Left ventricle myocardium inferior (tissue), 1 donor: ENCODE measurements at places on chromosomes 11 and 22.

- no peak for DNase-seq
Observed at GRCh38 chr11:28625532-28625931, 517.3 kb downstream of the METTL15 start.

GRCh38 chr11:110837603-110838002 is 125.4 kb upstream of the ARHGAP20 start:
- DNase-seq = no peak

DNA sequence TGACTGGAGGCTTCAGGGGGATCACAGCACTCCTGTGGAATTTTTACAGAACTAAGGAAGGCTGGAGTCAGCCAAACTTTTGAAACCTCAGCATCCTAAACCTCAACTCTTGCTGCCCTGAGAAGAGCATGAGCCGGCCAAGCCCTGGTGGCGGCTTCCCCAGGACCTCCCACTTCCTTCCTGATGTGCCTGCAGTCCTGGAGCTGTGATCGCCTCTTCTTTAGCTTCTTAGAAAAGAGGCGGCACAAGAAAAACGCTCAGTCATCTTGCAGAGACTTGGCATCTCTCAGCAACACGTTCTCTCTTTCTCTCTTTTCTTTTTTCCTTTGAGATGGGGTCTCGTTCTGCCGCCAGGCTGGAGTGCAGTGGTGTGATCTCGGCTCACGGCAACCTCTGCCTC is 40.4 kb upstream of the AMPD3 start:
- DNase-seq = peak; percentile 52

- DNase-seq = no peak
Observed at GRCh38 chr11:47018637-47019036, 82.1 kb downstream of the CSTPP1 start.

DNA sequence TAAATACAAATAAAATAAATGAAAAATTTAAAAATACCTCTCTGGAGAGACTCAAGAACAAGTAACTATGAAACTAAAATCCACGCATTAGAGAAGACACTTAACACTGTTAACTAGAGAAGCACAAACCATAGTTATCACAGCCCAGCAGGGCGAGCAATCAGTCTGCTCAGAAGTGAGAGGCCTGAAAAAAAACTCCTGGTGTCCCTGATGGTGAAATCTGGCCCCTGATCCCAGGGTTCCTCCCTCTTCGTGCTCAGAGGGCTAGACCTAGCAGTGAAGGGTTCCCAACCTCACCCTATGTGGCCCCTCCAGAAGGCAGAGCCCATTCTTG is 49.7 kb upstream of the VPREB1 start:
- no peak for DNase-seq

- DNase-seq = peak; percentile 38
Observed at GRCh38 chr11:62169448-62169847, 20.6 kb upstream of the SCGB1D1 start.
